Osteocyte (in vitro differentiated cells): ENCODE measurements at places on chromosomes 4 and X.

DNA sequence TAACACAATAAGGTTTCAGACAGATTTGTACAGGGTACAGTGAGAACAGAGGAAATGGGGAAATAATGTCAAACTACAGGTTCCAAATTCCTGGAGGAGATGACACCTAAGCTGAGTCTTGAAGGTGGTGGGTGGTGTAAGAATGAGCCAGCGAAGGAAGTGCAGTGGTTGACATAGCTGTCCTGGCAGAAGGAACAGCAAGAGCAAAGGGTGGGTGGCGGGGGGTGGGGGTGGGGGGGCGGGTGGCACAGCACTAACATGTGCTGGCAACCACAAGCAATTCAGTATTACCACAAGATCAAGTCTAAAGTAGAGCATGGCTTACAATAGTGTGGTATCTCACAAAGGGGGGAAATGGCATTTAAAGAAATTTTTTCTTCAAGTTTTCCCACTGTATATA lies 13.1 kb upstream of the G3BP2 start:
- DNase-seq = no peak

GRCh38 chr4:123506011-123506695 lies 109.6 kb downstream of the SPRY1 start:
- no peak for DNase-seq

DNA sequence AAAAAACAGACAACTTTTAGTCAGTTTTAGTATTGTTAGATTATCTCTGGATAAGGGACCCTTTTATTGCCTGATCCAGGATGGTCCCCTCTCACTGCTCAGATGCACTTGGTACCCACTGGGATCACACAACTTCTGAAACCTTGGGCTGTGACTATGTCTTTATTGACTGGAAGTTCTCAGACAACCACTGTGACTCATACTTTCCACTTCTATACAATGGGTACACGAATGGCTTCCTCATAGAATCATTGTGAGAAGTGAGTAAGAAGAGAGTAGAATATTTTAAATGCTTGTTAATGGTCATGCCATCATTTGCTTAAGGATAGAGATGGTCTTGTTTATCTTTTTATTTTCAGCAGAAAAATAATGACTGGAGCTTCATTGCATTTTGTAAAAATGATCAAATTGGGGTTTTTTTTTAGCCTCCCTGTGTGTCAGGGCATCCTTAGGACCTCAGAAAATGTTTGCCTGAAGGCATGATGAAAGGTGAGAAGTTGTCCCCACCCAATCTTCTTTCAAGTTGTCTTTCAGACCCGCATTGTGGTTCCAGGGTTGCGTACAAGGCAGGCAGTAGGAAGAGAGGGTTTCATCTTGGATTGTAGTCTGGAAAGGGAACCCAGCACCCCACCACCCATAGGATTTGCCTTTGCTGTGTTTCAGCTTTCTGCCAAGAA lies 115.1 kb downstream of the CPEB2 start:
- no peak for DNase-seq

DNA sequence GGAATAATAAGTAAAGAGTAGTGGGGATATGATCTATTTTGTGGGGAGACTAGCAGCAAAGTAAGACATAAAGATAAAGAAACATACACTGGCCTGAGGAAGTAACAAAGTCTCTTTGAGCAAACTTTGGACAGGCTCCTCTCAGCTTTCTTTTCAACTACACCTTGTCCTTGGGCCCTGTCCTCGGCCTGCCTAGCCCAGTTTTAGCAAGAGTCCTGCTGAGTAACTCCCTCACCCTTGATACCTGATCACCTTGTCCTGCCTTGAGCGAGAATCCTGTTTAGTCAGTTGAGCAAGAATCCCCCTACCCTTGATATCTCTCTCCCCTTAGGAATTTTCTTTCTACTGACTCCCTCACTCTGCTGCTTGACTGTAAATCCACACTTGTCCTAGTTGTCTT lies 11.5 kb downstream of the HNRNPH2 start:
- DNase-seq = no peak

- no peak for DNase-seq
Observed at GRCh38 chr4:74230902-74231499, 73.1 kb downstream of the MTHFD2L start.

DNA sequence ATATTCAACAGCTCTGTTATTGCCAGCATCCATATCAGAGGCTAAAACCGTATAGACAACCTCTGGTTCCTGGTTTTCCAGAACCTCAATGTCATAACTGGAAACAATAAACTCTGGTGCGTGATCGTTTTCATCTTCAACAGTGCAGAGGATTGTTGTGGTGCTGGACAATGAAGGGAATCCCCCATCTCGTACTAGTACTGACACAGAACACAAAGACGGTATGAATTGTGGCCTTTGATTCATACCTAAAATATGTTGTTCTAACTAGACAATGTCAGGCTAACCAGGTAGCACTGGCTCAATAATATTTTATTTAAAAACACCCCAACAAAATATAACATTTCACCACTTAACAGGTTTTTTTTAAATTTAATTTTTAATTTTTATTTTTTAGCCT lies 186.9 kb downstream of the DCHS2 start:
- DNase-seq = no peak

DNA sequence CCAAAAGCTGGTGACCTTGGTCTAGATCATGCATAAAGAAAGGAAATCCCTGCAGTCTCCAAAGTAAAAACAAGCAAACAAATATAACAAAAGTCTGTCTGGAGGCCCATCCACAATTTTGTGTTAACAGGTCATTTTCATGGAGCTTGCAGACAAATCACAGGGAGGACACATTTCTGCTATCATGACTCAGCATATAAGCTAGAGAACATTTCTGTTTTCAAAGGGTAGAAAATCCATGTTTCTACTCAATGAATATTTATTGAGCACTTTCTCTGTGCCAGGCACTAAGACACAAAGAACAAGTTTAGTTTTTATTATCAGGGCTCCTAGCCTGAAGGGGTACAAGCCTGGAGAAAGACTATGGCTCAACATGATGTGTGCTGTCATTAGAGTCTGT lies 71.1 kb downstream of the PARM1 start:
- DNase-seq = no peak

GRCh38 chrX:74509989-74510388 lies 88.7 kb downstream of the SLC16A2 start:
- DNase-seq = no peak

GRCh38 chr4:16767861-16768260 lies 130.6 kb downstream of the LDB2 start:
- no peak for DNase-seq

DNA sequence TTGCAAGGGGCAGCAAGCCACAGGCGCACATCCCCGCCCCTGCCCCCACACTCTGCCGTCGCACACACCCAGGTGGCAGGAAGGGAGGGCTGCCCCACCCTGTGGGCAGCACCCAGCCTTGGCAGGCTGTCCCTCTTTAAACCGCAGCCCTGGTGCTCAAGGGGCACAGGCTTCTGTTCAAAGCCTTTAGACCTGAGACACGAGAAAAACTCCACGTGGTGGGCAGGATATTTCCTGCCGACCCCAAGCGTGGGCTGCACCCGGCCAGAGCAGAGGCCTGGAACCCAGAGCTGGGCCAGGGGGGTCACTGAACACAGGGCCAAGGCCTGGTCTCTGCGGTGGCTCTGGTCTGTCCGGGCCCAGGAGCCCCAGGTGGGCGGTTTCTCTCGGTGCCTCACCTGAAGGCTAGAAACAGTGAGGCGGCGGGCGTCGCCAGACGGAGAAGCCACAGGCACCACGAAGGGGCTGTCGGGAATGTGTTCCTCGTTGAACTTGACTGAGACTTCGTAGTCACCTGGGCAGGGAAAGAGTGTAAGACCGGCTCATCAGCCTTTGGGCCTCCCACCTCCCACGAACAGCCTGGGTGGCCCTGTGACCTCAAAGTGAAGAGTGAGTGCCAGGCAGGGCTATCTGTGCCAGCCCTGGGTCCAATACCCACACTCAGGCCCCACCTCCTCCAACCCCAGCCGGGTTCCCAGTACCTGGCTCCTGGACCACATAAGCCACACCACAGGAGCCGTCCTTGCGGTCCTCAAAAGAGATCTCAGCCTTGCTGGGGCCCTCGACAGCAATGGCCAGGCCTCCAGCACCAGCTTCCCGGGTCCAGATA lies 23.0 kb downstream of the FLNA start:
- no peak for DNase-seq

DNA sequence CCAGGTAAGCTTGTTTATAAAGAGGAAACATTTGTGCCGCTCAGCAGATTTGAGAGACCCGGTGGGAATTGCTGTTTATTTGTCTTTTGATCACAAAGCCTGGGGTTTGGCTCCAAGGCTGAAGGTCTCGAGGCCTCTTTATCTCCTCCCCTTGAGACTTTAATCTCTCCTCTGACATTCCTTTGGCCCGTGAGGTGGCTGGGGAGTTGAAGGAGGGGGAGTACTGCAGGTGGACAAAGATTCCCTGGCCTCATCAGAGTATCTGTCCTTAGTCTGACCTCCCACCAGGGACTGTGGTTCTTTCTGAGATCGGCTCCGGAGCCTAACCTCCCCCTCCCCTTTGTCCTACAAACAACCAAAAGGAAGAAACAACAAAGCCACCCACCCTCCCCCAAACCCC lies 216.5 kb downstream of the MID1IP1 start:
- DNase-seq = no peak

- no peak for DNase-seq
Observed at GRCh38 chrX:136863826-136864225, 16.7 kb downstream of the RBMX start.

DNA sequence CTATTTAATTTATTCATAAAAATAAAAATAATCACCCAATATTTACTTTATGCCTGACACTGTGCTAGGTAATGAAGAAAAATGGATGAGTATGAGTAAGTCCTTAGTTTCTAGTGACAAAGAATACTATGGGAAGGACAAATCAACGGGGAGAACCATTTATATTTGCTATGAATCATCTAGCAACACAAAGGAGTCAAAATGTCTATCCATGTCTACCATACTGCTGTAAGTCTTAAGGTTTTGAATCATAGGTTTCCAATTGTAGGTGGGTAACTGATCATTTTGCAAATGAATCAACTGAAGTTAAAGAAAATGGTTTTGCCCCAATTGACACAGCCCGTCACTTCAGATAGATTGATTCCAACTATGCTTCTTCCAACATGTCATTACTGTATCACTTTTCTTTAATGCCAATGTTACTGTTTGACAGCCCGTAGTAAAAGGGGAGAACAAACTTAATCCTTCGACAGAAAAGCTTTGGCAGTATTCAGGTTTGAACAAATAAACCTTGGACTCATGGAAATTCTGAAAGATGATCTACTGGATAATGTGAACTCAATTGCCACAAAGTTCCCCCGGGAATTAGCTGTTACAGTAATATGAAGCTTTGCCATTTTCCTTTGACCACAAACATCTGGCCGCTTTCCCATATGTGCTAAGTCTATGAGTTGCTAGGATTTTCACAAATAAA lies 3.2 kb downstream of the TDO2 start:
- peak; percentile 86 for DNase-seq

GRCh38 chr4:153497091-153497531 lies 31.0 kb downstream of the TMEM131L start:
- no peak for DNase-seq

DNA sequence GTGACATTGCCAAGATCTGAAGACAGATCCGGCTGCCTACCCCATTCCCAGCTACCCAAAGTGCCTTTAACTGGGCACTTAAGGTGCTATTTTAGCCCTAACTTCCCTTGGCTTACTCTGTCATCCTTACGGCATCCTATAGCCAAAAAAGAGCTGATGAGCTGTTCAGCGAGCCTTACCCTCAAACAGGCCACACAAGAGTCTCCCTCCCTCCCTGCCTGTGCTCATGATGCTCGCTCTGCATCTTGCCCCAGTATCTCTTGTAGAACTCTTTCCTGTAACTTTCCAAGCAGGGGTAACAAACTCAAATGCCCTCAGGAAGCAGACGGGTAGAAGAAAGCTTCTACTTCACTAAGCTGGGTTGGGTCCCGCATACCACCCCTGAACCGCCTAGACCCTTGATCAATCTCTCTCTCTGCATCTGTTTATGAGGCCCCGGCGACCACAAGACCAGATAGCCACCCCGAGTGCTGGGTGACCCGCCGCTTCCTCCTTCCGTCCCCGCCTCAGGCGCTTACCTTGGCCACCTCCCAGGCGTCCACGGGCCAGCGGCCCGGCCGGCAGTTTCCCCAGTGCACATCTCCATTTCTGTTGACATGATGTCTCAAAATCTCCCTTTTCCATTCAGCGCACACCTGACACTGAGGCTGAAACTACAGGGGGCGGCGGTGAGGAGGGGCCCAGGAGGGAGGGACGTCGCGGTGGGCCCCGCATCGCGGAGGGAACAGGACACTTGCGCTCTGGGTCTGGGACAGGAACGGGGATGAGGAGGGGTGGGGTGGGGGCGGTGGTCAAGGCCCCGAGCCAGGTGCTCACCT lies 663 bp downstream of the CXorf38 start:
- DNase-seq = no peak

DNA sequence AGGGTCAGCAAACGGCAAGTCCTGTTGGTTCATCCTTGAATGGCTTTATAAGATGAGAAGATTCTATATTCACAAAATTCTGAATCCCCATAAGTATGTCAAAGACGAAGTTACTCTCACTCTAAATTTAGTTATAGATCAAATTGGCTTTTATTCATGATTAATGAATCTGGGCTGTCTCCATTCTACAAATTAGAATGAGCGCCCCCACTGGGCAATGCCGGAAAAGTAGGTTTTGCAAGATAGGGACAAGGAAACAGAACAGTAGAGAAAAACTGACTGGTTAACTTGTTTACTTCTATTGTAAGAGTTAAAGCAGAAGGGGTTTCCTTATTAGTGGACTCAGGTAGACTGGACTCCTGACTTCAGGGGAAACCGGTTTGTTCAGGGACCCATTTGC lies 100.3 kb downstream of the F11 start:
- DNase-seq = no peak
